Activated CD8-positive, alpha-beta memory T cell treated with anti-CD3 and anti-CD28 coated beads, Interleukin-2, amount 10 ng/mL, durations not matched to agents 7 days and 5 days (primary cell): ENCODE measurements at places on chromosomes 2 and 18. TPM values are rescaled to one million over a fixed set of nuclear protein-coding genes. Genes with fewer than 3 reads are reported as not detected.

DNA sequence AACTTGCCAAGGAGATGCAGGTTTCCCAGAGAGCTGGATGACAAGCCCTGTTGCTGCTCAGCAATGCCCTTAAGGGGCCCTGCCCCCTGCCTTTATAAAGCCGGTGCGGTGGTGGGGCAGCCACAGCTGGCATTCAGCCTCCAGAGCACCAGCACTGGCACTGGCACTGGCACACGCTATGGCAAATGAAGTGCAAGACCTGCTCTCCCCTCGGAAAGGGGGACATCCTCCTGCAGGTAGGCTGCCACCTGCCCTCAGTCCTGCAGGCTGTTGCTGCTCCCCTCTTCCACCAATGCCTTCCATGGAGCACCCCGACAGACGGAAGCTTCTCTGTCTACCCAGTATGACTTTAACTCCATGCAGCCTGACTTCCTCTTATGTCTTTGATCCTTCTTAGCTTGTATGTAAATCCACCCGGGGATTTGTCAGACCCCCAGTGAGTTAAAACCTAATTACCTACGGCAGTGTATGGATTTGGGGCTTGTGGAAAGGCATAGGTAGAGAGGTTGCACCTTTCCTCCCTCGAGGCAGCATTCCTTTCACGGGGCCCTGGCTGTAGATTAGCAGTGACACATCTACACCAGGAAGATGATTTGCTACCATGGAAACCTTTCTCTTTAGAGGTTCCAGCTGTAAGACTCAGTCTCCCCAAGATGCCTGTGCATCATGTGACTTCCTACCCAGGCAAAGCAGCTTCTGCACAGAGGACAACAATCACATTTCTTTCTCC, at the start of gene DAPL1:
DAPL1 (plus strand) TSS at position 123 of the 730 bp plus-strand sequence; CDS start at position 179, 56 bp downstream.
- H3K36me3 ChIP-seq: no peaks in the 10 kb centered on the region
- no peak within 1 kb of the TSS for H3K27ac ChIP-seq
- H3K4me3 ChIP-seq: no peak within 1 kb of the TSS
- no peaks in the 10 kb centered on the region for H3K4me1 ChIP-seq

- H3K4me1 ChIP-seq: no peaks in the 10 kb centered on the region
- no peak overlapping the region for H3K4me3 ChIP-seq
- H3K27me3 ChIP-seq: no peaks in the 10 kb centered on the region
Observed at GRCh38 chr2:125227843-125228392, 1202.8 kb downstream of the CNTNAP5 start.

DNA sequence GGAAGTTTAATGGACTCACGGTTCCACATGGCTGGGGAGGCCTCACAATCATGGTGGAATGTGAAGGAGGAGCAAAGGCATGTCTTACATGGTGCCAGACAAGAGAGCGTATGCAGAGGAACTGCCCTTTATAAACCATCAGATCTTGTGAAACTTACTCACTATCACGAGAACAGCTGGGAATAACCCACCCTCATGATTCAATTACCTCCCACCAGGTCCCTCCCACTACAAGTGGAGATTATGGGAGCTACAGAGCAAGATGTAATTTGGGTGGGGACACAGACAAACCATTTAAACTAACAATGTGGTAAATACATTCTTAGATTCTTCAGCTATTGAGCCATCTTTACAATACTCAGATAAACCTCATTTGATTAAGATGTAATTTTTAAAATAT, 176.1 kb downstream of the SH3BP4 start:
- H3K36me3 ChIP-seq: no peaks in the 10 kb centered on the region
- peaks cover 13% of the 10 kb centered on the region for H3K27me3 ChIP-seq
- H3K4me1 ChIP-seq: no peaks in the 10 kb centered on the region
- DNase-seq: no peak
- H3K4me3 ChIP-seq: no peak overlapping the region

GRCh38 chr2:59204040-59204439, 962.9 kb upstream of the FANCL start:
- H3K27ac ChIP-seq: no peak overlapping the region
- H3K27me3 ChIP-seq: no peaks in the 10 kb centered on the region
- DNase-seq: no peak
- no peaks in the 10 kb centered on the region for H3K4me1 ChIP-seq
- no peak overlapping the region for H3K4me3 ChIP-seq
- no peaks in the 10 kb centered on the region for H3K36me3 ChIP-seq

DNA sequence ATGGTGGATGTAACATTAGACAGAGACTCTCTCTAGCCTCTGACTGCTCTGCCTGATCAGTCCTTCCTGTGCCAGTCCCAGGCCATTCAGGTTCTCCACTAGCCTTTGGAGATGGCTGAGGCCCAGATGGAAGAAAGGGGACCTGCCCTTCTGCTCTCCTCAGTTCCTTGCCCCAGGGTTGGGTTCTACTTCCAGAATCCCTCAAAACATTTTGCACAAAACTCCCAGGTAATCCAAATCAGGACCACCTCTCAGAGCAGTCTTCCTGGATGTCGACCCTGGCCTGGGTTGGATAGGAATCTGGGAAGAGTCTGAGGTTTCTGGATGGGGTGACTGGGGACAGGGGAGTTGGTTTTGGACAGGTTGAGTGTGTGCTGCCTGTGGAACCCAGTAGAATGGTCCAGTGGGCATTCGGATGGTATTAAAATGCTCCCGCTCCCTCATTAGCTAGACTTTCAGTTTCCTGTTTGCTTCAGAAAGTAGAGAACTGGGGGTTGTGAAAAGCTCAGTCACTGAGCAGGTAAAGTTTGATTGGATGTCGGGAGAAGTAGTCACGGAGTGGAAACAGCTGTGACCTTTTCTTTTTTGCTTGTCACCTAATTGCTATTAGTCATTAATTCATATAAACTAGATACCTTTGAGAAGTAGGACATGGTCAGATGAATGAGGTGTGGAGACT, 37.9 kb downstream of the DPYSL5 start:
- H3K27ac ChIP-seq: no peak overlapping the region
- peaks cover 20% of the 10 kb centered on the region for H3K27me3 ChIP-seq
- H3K36me3 ChIP-seq: no peaks in the 10 kb centered on the region

DNA sequence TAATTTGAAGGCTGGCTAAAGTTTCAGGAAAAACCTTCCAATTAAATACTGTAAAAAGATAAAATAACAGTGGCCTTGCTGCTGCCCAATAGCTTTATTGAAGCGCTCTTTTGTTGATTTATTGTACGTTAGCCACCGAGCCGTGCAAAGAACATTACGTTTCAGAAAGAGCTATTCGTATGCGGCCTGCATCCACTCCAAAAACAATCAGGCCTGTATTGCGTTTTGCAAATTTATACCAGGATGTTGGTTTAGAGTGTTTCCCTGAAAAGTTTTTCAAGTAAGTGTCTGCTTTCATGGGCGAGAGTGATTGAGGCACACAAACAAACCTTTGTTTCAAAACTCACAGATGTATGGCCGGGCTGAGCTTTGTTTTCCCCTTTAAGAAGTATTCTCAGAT, 257.2 kb upstream of the SALL3 start:
- no peak overlapping the region for H3K4me3 ChIP-seq
- H3K36me3 ChIP-seq: no peaks in the 10 kb centered on the region
- no peaks in the 10 kb centered on the region for H3K4me1 ChIP-seq
- no peak overlapping the region for H3K27ac ChIP-seq

DNA sequence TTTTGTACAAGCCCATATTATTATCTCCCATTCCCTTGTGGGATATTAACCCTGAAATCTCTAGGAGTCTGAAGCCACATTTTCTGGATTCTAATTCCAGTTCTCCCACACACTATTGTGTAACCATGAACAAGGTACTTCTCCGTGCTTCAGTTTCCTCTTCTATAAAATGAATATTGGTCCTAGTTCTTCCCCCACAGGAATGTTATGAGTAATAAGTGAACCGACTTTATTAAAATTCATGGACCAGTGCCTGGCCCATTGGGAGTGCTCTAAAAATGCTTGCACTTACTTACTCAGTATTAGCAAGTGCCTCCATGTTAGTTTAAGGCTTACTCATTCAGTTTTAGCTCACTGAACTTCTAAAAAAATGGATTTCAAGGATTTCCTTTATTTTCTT, 1.4 kb upstream of the ACMSD start:
- peaks cover 3% of the 10 kb centered on the region for H3K36me3 ChIP-seq
- H3K4me3 ChIP-seq: no peak overlapping the region
- no peaks in the 10 kb centered on the region for H3K4me1 ChIP-seq
- H3K27me3 ChIP-seq: peaks cover 53% of the 10 kb centered on the region
- no peak overlapping the region for H3K27ac ChIP-seq

DNA sequence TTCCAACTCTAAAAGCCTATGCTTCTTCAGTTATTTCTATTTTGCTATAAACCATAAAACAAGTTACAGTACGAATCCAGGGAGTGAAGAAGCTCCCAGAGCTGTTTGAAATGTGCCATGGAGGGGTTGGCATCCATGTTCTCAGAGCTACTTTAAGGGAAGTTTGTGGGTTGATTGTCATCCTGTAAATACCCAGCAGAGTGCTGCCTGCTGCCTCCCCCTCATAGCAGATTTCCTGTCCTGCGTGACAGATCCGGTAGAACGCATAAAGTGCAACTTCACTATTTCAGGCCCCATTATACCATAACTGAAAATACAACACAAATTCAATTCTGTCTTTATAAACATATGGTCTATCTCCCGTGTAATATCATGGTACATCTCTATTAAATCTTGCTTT, 114.4 kb downstream of the CTNNA2 start:
- no peaks in the 10 kb centered on the region for H3K27me3 ChIP-seq
- no peak overlapping the region for H3K27ac ChIP-seq
- H3K36me3 ChIP-seq: no peaks in the 10 kb centered on the region
- H3K4me1 ChIP-seq: no peaks in the 10 kb centered on the region
- no peak overlapping the region for H3K4me3 ChIP-seq

- DNase-seq: no peak
- H3K4me3 ChIP-seq: no peak overlapping the region
- H3K36me3 ChIP-seq: no peaks in the 10 kb centered on the region
- no peaks in the 10 kb centered on the region for H3K4me1 ChIP-seq
Observed at GRCh38 chr2:214960677-214961076, 151.2 kb upstream of the BARD1 start.

- no peaks in the 10 kb centered on the region for H3K36me3 ChIP-seq
- no peaks in the 10 kb centered on the region for H3K27me3 ChIP-seq
- H3K4me1 ChIP-seq: no peaks in the 10 kb centered on the region
- H3K4me3 ChIP-seq: no peak overlapping the region
Observed at GRCh38 chr18:37956902-37957301, 391.3 kb upstream of the CELF4 start.

- no peak for DNase-seq
- H3K4me1 ChIP-seq: peaks cover 22% of the 10 kb centered on the region
- H3K27me3 ChIP-seq: no peaks in the 10 kb centered on the region
Observed at GRCh38 chr2:112253261-112253815, 1.5 kb downstream of the ZC3H8 start.

DNA sequence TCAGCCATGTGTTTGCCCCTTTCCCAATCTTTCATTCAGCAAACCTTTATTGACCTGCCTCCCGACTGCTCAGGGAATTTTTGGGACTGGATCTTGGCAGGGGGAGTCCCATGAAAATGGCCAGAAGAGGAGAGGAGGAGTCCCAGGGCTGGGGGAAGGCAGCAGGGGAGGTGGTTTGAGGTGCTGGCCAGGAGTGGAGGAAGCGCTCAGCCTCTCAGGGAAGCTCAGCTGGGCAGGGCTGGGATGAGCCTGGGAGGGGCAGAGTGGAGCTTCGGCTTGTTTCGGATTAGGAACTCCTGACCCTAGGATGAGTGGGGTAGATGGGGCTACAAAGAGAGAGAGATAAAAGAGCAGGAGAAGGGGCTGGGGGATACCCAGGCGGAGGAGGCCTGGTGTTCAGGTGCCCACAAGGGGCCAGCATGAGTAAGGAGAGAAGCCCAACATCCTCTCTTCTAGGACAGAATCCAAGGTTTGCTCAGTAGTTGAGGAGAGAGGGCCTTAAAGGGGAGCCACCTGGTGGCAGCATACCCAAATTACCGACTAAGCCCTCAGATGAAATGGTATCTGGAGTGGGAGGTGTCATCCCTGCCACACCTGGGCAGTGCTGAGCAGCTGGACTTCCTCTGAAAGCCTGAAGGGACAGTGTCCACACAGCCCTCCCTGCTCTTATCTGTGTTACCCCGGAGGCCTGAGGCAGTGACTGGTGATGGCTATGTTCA, 91.1 kb downstream of the INHBB start:
- H3K4me1 ChIP-seq: no peaks in the 10 kb centered on the region
- no peak overlapping the region for H3K4me3 ChIP-seq
- H3K36me3 ChIP-seq: no peaks in the 10 kb centered on the region
- no peak overlapping the region for H3K27ac ChIP-seq

- H3K4me1 ChIP-seq: no peaks in the 10 kb centered on the region
- no peaks in the 10 kb centered on the region for H3K36me3 ChIP-seq
- peaks cover 10% of the 10 kb centered on the region for H3K27me3 ChIP-seq
- no peak overlapping the region for H3K4me3 ChIP-seq
- no peak for DNase-seq
- no peak overlapping the region for H3K27ac ChIP-seq
Observed at GRCh38 chr2:112960230-112960825, 17.5 kb upstream of the IL36G start.

GRCh38 chr2:171141320-171141719, 19.4 kb downstream of the TLK1 start:
- H3K27ac ChIP-seq: no peak overlapping the region
- H3K27me3 ChIP-seq: no peaks in the 10 kb centered on the region
- peaks cover 40% of the 10 kb centered on the region for H3K4me1 ChIP-seq
- H3K4me3 ChIP-seq: no peak overlapping the region
- no peak for DNase-seq

DNA sequence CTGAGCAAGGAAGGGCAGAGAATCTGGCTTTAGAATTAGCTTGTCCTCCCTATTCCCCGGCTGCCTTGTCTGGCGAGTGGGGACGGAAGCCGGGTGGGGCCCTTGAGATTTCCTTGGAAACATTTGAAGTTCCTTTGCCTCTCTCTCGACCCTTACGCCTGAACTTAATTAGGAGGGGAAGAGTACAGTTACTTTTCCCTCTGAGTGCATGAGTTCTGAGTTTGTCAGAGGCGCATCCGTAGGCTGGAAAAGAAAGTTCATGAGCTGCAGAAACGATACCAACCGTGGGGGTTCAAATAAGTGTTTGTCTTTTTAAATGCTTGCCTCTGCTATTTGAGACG, 468 bp downstream of the PIKFYVE start:
- no peak for DNase-seq
- H3K36me3 ChIP-seq: peaks cover 12% of the 10 kb centered on the region
- peaks cover 51% of the 10 kb centered on the region for H3K4me1 ChIP-seq
- H3K27me3 ChIP-seq: no peaks in the 10 kb centered on the region
- peak overlapping the region; percentile 83 for H3K4me3 ChIP-seq

DNA sequence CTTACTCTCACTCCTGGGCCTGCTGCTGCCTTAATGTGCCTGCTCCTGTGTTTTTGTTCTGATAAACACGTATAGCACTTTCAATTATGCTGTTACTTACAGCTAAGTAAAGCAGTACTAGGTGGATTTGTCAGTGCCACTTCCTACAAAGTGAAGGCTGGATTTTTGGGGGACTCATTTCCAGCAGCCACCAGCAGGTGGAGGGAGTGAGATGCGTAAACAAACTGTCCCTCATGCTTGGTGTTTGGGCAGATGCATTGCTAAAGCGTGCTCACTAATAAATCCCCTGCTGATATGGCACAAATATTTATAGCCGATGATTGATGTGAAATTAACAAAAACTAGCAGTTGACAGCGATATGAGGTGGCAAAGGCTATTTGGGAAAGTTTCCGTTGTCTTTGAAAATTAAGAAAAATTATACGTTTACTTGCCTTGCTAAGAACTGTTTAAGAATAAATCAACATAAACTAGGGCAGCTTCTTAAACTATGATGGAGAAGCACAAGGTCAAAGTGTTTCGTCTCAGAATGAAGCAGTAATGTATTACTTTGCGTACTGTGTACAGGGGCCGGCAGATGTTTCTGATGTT, 101.7 kb downstream of the AGAP1 start:
- no peaks in the 10 kb centered on the region for H3K36me3 ChIP-seq
- H3K27me3 ChIP-seq: no peaks in the 10 kb centered on the region
- DNase-seq: peak; percentile 57
- no peak overlapping the region for H3K27ac ChIP-seq
- H3K4me1 ChIP-seq: no peaks in the 10 kb centered on the region

Gene PIEZO2
- total RNA-seq: not detected

Gene CXCR1
- 0.54 TPM for total RNA-seq

Gene TOGARAM2
- total RNA-seq: 15.0 TPM

Gene CYP27C1
- total RNA-seq: not detected

Gene SLC4A3
- total RNA-seq: not detected

Gene PDCD1
- 2.2 TPM for total RNA-seq

Gene SALL3
- total RNA-seq: not detected

Gene IWS1
- 55.1 TPM for total RNA-seq
